ENCODE measurements at places on chromosomes 5 and 9. TPM values are rescaled to one million over a fixed set of nuclear protein-coding genes. Genes with fewer than 3 reads are reported as not detected.

DNA sequence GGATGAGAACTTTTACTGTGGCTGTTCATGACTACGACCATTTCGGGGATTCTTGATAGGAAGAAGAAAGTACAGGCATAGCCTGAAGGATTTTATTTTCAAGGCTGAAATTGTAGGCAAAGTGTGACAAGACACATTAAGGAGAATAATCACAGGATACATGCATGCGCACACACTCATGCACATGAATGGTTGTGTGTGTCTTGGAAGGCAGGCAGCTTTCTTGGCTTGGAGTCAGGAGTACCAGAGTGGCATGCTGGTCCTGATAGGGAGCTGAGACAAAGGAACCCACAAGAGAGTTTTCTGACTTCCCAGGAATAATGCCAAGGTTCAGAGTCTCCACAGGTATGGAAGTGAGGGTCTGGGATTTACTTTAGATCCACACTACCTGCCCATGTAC, 22.2 kb downstream of the PLK2 start:
- H3K27me3 ChIP-seq: no peaks in the 10 kb centered on the region
- no peak overlapping the region for H3K4me3 ChIP-seq

The MYOT gene
- total RNA-seq: not detected

DNA sequence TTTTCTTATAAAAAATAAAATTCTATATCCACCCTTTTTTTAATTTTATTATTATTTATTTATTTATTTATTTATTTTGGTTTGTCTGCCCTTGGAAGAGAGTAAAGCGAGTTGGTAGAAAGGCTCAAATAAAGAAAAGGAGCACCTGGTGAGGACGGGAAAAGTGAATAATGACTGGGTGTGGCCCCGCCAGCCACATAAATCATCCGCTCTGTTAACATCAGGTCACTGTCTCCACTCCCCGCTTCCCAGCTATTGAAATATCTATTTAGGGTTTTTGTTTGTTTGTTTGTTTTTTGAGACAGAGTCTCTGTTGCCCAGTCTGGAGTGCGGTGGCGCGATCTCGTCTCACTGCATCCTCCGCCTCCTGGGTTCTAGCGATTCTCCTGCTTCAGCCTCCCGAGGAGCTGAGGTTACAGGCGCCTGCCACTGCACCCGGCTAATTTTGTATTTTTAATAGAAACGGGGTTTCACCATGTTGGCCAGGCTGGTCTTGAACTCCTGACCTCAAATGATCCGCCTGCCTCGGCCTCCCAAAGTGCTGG, 844 bp downstream of the POLR3G start:
- no peak for DNase-seq
- peak overlapping the region; percentile 89 for H3K4me3 ChIP-seq
- H3K36me3 ChIP-seq: peaks cover 9% of the 10 kb centered on the region
- no peaks in the 10 kb centered on the region for H3K27me3 ChIP-seq
- no peak overlapping the region for H3K27ac ChIP-seq
- peaks cover 8% of the 10 kb centered on the region for H3K4me1 ChIP-seq

- no peaks in the 10 kb centered on the region for H3K4me1 ChIP-seq
- no peaks in the 10 kb centered on the region for H3K27me3 ChIP-seq
- H3K36me3 ChIP-seq: no peaks in the 10 kb centered on the region
- no peak overlapping the region for H3K27ac ChIP-seq
- H3K4me3 ChIP-seq: no peak overlapping the region
Observed at GRCh38 chr9:94014066-94014654, 59.0 kb upstream of the BARX1 start.

DNA sequence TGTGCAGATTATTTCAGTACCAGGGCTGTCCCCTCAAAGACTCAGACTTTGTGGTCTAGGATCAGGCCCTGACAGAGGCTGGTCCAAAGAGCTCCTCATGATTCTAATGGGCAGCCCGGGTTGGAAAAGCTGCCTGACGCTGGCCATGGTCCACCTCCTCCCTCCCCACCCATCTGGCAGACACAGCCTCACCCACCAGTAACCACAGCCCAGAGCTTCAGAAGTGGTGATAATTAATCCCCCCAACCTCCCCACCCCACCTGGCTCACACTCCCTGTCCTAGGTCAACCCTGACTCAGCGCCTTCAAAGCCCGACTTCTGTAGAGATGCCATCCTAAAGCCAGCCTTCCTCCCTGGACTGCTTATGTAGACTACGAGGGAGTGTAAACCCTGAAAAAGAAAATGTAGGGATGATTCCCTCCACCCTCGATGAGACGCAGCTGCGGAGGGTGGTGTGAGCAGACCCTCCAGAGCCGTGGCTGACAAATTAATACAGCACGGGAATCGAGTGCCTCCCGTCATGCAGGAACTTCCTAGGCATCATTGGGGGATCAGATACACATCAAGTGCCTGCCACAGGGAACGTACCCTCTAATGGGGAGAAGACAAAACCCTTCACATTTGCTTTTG, 7.0 kb downstream of the UBE2QL1 start:
- no peaks in the 10 kb centered on the region for H3K36me3 ChIP-seq
- H3K4me1 ChIP-seq: no peaks in the 10 kb centered on the region
- no peak overlapping the region for H3K4me3 ChIP-seq
- H3K27me3 ChIP-seq: peaks cover 51% of the 10 kb centered on the region
- DNase-seq: no peak
- H3K27ac ChIP-seq: no peak overlapping the region

Measured in H1 (cell line).